ENCODE measurements at places on chromosomes 13 and 19.
A peak's percentile ranks its signal among the peaks of the same experiment; 100 is the strongest.

GRCh38 chr19:10214784-10215183 lies 16.3 kb downstream of the S1PR2 start:
- DNase-seq = no peak

DNA sequence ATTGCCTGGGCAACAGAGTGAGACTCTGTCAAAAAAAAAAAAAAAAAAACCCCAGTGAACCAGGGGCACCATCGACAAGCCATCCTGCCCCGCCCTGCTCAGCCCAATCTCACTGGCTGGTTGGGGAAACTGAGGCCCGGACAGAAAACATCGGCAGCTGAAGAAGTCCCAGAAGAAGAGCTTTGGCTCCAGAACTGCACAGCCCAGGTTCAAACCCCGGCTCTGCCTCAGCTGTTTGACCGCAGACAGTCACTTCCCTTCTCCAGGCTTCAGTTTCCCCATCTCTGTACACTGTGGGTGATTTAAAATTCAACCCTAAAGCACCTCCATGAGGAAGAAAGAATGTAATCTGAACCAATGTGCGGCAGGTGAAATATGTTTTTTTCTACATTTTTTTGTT lies 9.4 kb upstream of the SEMA6B start:
- no peak for DNase-seq

DNA sequence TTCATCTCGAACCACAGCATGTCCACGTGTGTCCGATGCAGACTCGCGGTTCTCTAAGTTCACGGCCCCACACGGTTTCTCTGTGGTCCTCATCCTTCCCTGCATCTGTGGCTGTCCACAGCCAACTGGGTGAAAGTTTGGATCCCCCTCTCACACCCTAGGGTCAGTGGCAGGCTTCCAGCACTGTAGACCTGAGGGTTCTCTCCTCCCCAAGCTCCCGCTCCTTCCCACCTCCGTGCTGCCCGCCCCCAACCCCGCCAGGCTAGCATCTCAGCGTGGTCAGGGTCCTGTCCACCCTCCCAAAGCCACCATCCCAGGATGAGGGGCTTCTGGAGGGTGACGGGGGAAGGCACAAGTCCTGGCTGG lies 3.0 kb downstream of the ANGPTL4 start:
- DNase-seq = no peak

- DNase-seq = no peak
These were observed 116.2 kb downstream of the OLFM4 start for GRCh38 chr13:53144826-53145225.

DNA sequence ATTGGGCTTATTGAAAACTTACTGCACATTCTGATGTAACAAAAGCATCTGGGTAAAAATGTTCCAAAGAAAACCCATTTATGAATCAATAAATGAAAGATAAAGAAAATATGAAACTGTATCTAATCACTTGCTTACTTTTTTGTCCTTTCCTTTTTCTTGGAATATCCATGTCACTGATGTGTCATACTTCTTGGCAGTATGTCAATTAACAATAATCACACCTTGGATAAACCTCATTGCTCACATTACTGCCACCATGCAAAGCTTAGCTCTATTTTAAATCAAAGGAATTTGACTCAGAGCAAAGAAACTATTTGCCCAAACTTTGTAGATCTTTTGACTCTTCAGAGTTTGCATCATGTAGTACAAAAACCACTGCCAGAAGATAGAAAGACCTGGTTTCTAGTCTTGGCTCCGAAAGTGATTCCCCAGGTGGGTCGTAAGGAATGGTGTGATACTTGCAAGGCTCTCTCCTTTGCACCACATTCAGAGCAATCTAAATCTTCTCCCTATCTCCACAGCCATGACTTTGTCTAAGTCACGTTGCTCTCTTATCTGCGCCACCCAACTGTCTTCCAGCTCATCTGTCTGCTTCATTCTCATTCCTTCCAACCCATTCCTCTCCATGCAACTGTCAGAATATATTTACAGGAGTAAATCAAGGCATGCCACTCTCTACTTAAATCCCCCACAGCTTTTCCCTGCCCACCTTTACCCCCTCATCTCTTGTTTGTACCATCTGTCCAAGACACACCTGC lies 311.9 kb downstream of the COG6 start:
- no peak for DNase-seq

- no peak for DNase-seq
These were observed 49.4 kb downstream of the SACS start for GRCh38 chr13:23384111-23384510.

DNA sequence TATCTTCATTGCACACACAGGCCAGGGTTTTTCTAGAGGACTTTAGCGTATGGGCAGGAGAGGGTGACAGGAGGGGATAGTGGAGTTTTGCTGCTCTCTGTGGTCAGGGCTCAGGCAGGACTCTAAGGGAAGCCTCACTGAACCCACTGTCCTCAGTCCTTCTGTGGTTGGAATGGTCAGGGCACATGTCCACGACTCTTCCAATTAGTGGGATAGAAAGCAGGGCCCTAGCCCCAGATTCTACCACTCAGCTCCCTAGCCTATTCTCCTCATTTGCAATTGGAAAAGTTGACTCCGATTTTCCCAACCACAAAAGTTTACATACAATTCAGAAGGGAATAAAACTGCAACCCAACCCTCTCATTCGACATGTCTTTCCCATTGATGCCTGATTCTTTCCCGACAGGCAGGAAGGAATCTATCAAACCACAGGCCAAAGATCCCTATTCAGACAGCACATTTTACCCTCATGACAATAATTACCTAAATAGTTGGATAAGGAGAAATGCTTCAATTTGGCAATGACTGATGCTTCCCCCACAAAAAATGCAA lies 38.2 kb downstream of the TGDS start:
- DNase-seq = no peak

DNA sequence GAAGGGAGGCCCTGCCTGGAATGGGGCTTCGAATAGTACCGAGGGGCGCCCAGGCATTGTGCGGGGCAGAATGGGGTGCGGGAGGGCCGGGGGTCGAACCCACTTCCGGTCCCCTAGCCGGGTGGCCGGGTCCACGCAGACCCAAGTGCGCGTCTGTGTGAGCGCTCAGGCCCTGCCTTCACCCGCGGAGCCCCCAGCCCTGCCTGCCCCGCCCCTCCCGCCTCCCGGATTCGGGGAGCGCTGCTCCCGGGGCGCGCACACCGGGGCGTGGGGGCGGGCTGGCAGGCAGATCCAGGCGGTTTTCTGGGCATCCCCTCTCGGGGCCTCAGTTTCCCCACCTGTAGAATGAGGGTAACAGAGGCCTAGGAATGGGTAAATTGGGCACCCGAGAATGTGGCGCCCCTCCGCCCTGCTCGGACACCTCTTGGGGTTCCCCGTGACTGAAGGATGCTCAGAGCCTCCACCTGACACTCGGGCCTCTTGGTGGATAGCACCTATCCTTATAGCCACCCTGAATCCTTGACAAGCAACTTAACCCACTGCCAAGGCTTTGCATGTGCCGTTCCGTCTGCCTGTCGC lies 682 bp downstream of the PIK3R2 start:
- DNase-seq = no peak

DNA sequence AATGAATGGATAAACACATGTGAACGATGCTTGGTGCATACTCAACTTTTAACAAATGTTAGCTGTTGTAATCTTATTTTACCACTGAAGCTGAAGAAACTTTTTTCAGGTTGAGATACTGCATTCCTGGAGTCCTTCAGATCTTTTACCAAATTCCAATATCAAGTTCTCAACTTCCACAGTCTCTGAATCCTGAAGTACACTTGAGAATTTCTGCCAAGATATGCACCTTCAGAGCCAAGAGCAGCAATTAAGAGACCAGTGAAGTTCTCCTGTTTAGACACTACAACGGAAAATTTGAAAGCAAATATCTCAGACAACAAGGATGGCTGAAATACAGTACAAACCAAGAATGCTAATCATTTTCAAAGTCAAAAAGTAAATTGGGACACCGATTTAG lies 84.6 kb upstream of the MTIF3 start:
- DNase-seq = no peak

DNA sequence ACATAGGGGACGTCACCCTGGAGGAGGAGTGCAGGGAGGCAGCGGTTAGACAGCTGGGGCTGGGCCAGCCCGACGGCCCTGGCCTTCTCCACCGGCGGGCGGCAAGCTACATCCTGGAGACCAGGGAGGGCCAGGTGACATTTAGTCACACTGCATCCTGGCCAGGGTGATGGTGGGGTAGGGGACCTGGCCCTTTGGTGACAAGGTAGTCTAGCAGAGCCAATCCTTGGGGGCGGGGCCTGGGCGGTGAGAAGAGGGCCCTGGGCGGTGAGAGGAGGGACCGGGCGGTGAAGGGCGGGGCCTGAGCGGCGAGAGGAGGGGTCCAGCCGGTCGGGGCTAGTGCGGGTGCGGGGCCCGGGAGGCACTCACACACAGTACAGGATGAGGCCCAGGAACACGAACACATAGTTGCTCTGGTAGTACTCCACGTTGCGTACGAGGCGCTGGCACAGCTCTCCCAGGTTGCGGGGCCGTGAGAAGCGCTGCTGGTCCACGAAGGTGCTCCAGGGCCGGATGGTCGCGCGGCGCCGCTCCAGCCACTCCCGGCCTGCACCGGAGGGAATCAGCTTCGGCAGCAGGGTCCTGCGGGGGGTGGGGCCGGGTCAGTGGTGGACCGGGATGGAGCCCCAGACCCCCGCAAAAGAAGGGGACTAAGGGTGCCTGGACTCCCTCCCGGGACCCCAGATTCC lies 610 bp downstream of the RABAC1 start:
- peak; percentile 73 for DNase-seq

DNA sequence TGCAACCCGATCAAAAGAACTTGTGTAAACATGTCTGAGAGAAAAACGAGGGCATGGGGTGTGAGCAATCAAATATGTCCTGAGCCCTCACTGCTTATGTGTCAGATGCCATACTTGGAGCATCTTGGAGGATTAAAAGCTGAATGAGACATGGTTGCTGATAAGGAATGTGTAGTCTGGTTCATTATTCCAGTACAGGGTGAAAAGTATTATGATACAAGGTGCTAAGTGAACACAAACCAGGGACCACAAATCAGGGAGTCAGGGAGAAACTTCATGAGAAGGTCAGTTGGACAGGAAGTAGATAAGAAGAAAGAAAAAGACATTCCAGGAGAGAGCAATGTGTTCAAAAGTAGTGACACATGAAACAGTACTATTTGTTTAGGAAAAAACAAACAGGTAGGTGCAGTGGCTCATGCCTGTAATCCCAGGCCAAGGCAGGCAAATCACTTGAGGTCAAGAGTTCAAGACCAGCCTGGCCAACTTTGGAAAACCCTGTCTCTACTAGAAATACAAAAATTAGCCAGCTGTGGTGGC lies 2.0 kb upstream of the RCBTB1 start:
- DNase-seq = no peak

All from activated T-cell treated with anti-CD3 and anti-CD28 coated beads for 1 hour (primary cell).